ENCODE measurements at places on chromosomes 7 and 10.

- DNase-seq: no peak
Measured at GRCh38 chr10:112708461-112708860, 241.6 kb upstream of the TCF7L2 start.

DNA sequence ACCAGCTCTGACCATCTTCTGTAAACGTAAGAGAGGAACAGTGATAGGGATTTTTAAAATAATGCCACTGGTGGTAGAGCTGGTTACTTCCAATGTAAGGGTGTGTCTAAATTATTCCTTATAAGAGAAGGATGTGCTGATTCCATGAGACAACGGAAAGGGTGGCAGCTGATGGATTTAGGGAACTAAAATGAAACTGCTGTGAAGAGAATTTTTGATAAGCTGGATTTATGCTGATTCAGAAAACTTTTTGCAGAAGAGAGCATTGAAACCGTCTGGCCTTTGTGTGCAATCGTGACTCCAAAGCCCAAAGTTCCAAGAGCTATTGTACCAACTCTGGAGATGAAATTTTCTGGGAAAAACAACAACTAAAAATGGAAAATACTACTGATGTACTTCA is 301.0 kb downstream of the PRPF18 start:
- no peak for DNase-seq

GRCh38 chr7:93921186-93921585 is 349 bp upstream of the GNG11 start:
- no peak for DNase-seq

- DNase-seq: no peak
Measured at GRCh38 chr10:21039721-21040120, 142.6 kb upstream of the NEBL start.

DNA sequence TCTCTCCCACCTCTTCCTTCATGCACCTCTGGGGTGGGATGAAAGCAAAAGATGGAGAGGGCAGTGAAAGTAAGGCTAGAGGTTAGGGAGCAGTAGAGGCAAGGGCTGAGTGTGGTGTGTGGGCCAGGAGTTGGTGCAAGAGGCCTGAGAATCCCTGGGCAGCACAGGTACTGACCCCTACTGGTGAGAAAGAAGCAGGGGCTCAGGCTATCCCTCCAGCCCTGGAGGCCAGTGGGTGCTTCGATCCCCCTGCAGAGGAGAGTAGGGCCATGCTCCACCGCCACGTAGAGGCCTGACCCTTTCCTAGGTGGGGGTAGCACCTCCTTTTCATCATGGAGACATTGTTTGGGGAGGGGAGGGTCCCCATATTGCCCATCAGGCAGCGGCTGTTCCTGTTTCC is 9.8 kb downstream of the CDHR1 start:
- no peak for DNase-seq
